Activated effector memory CD4-positive, alpha-beta T cell treated with Interleukin-2 at 50 U/mL for 16 hours (primary cell): ENCODE measurements at places on chromosomes 7 and 10.

DNA sequence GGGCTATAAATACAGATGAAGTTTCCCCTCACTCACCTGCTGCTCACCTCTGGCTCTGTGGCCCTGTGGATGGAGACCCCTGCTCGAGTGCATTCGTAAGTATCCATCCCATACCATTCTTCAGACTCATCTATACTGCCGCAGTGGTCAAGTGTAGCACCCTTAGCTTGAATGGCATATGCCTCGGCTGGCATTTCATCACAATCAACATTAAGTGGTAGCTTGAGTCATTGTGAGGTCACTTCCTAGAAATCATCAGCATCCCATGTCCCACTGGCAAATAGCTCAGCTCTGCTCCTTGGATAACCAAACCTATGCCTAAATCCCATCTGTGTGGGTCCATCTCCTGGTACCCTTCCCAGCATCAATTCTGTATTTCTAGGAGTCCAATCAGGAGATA lies 38.2 kb downstream of the MDH2 start:
- no peak for DNase-seq

- no peak for DNase-seq
Observed at GRCh38 chr10:74194999-74195398, 44.0 kb downstream of the ADK start.

DNA sequence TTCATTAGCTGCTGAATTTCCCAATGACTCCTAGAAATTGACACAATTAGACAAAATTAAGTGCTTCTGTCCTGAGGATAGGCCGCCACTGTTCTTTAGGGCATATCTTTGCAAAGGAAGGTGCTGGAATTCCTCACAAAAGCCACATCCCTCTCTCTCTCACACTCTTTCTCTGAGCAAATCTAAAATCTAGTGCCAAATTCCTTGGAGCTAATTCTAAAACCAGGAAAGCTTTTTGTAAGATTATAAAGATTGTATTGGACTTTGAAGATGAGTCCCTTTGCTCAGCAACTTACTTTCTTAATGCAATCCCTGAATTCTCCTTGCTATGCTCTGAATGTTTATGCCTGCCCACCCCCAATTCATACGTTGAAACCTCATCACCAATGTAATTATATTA lies 288.9 kb downstream of the KCNMA1 start:
- no peak for DNase-seq

GRCh38 chr10:20598590-20598989 lies 298.5 kb downstream of the NEBL start:
- DNase-seq: no peak

DNA sequence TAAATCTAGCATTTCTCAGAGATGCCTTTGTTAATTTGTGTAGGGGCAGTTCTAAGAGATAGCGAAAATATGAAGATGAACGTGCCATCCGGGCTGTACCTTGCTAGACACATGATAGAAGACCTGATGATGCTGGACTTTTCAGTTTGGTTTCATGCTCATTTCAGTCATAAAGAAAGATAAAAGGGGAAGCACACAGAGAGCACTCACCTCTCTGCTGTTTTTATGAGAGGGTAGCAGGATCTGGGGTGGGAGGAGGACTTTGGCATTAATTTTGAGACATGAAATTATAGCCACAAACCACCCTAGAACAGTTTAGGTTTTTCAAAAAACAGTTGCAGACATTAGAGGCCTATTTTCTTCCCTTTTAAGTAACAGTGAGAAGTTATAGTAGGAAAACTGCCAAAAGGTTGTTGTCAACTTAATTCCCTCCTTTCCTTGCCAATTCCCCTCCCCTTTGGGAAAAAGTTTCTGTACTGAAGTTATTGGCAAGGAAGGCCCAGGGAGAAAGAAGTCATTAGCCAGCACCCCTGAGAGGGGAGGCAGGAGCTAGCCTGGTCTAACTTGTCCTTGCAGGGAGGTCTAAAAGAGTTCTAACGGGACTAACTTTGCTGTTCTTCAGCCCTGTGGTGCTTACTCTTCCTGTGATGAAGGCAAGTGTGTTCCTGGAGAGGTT lies 2.6 kb downstream of the ST7 start:
- no peak for DNase-seq

DNA sequence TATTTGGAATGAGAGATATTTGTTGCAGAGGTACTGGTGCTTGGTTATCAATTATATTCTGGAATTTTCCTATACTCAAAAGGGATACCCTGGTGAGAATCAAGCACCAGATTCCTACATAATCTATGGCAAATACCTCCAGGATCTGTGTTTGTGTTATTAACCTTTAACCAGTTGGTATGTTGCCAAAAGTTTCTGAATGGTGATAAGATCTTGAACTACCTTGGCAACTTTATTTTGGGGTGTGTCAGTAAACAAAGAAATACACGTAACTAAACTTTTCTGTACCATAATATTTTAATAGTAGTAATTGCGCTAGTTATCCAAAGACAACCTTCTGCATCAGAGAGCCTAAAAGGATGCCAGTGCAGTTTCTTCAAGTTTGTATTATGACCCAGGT lies 13.4 kb downstream of the SCIN start:
- no peak for DNase-seq

GRCh38 chr7:155002411-155003091 lies 373 bp downstream of the PAXIP1 start:
- DNase-seq: no peak

GRCh38 chr7:113010377-113010776 lies 76.2 kb downstream of the GPR85 start:
- no peak for DNase-seq
